ENCODE measurements at places on chromosomes 3 and 15.
A peak's percentile ranks its signal among the peaks of the same experiment; 100 is the strongest.

GRCh38 chr3:29760226-29760685 is 479.4 kb downstream of the RBMS3 start:
- DNase-seq: no peak

GRCh38 chr15:99239545-99240198 is 9.7 kb downstream of the TTC23 start:
- DNase-seq: peak; percentile 20

DNA sequence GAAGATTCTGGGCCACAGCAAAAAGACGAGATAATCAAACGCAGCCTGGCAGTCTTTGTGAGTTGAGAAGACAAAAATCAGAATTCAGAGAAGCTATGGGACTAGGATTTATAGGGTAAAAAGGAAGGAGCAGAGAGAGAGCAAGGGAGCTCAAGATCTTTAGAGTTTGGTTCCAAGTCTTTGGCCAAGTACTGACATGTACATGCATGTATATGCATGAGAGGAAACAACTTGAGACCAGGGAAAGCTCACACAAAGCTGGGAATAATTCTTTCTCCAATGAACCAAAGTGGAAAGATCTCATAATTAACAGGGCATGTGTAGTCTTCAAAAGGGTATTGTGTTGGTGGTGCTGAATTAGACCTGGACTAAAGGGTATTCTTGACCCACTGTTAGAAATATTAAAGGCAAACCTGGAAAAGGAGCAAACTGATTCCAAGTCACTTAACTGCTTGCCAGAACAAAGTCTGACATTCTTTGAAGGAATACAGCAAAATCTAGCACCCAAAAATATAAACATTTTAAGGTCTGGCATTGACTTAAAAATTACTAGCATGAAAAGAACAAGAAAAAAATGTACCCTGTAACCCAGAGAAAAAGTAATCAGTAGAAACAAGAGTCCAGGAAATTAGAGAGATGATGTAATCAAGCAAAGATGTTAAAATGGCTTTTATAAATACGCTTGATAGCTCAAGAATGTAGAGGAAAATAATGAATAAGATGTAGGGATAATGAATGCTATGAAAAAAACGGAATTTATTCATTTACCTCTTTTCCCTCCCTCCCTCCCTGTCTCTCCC is 226.0 kb upstream of the CGNL1 start:
- DNase-seq: no peak

DNA sequence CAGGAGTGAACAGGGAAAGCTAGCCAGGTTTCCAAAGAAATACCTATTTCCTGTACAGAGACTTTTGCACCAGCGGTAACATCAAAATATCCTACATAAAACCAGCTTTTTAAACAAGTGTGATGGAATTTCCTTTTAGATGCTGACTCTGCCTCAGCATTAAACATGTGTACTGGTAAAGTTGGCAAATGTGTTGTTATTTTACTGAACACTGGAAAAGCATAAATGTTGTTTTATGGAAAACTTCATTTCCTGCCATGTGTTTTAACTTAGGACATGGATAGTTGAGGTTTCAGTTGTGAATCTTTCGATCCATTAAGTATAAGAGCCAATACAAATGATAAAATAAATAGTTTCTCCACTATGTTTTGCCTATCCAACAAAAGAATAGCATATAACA is 15.7 kb downstream of the OXNAD1 start:
- DNase-seq: no peak

DNA sequence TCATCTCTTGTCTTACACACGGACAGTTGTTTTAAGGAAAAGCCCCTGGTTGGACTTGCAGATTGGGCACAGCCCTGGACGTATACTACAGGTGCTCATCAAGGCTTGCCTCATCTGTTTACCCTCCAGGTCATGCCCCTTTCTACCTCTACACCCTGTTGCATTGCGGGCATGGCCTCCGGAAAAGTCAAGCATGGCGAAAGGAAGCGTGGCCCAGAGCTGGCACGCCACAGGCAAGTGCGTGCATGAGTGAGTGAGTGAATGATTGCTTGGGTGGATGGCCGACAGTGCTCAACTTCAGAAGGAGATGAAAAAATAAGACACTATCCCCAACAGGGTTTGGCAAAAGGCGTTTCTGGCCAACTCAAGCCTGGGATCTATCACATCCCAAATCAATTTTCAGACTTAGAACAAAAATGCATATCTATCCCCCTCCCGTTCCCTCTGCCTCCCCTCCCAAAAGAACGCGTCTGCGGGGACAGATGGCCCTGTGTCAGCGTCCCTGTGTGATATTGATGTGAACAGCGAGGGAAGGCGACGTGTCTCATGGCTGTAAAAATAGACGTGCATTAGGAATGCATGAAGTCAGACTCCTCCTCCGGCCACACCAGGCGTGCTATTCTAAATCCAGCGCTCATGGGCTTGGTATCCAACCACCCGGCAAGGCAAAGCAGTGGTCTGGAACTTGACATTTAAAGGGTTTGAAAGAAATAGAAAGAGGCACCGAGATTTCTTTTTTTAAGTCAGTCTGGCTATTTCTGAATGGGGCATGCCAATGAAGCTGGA is 96.0 kb downstream of the RPLP1 start:
- no peak for DNase-seq

All from CD4-positive, alpha-beta T cell treated with Interleukin-10 for 1 hour (primary cell).